ENCODE measurements at places on chromosomes 12 and 14.

- no peak for DNase-seq
These were observed 11.7 kb upstream of the RAB3IP start for GRCh38 chr12:69726922-69727321.

- no peak for DNase-seq
These were observed 93.6 kb upstream of the PCED1B start for GRCh38 chr12:46985816-46986215.

- no peak for DNase-seq
These were observed 78.0 kb upstream of the DDHD1 start for GRCh38 chr14:53231171-53231570.

GRCh38 chr14:63478437-63478852 is 64.7 kb downstream of the PPP2R5E start:
- DNase-seq, result no peak

DNA sequence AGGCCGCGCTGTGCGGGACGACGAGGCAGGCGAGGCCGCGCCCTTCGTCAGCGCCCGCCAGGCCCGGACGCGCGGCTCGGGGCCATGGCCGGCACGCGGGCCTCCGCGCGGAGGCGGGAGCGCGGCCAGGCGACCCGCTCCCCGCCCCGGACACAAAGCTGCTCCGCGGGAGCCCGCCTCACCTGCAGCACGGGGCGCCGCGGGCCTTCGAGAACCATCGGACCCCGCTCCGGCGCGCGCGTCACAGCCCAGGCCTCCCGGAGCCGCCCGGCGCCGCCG is 342 bp downstream of the DICER1 start:
- no peak for DNase-seq
